Activated CD4-positive, CD25-positive, alpha-beta regulatory T cell treated with anti-CD3 and anti-CD28 coated beads, Interleukin-2, amount 50 U/mL, for 72 hours (primary cell): ENCODE measurements at places on chromosomes 7 and 10.

GRCh38 chr7:33979300-33979806 is 74.0 kb downstream of the BMPER start:
- DNase-seq, result no peak

DNA sequence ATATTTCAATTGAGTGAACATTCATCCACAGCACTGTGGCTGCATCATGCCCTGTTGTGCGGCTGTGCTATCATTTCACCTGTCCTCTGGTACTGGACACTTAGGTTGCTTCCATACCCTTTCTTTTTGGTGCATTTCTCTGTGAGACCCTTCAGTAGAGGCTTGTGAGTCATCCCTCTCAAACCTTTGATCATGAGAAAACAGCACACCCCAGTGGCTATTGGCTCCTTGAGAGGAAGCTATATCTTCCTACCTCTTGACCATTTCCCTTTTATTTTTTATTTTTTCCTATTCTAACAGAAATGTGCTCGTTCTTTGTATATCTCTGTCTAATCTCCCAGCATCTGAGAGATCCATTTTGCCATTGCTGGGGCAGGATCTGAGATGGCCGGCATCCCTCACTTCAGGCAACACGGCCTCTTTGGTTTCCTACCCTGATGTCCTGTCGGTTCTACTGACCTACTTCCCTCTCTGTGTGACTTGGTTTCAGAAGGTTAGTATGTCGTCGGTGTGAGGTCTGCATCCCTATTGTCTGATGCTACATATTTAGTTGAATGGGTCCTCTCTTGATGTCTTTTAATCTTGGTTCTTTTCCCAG is 23.8 kb upstream of the PIK3AP1 start:
- no peak for DNase-seq

GRCh38 chr7:106169821-106170610 is 57.9 kb upstream of the SYPL1 start:
- DNase-seq, result no peak

- DNase-seq, result no peak
Measured at GRCh38 chr10:129715805-129716204, 248.3 kb downstream of the EBF3 start.
